ENCODE measurements at places on chromosomes 6 and 20.
A peak's percentile ranks its signal among the peaks of the same experiment; 100 is the strongest.

DNA sequence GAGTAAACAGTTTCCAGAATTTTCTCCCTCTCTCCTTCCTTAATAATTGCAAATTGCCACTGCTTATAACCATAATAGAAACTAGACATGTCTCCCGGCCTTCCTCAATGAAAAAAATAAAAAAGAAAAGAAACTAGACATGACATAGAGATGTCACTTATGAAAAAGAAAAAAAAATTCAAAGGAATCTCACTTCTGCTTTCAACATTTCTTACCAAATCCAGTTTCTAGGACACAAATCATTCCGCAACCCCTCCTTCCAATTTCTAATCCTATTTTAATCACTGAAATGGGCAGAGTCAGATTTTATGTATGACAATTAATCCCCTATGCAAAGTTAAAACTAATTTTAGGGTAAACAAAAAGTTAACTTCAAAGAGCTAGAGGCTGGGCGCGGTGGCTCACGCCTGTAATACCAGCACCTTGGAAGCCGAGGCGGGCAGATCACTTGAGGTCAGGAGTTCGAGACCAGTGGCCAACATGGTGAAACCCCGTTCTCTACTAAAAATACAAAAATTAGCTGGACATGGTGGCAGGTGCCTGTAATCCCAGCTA lies 40.1 kb upstream of the EEF1A1 start:
- no peak for DNase-seq

GRCh38 chr20:39960522-39961428 lies 728.3 kb downstream of the MAFB start:
- DNase-seq, result no peak

- no peak for DNase-seq
Measured at GRCh38 chr20:18390201-18390600, 76.6 kb downstream of the DZANK1 start.

- DNase-seq, result no peak
Measured at GRCh38 chr6:167272151-167272550, 19.0 kb upstream of the UNC93A start.

- peak; percentile 73 for DNase-seq
Measured at GRCh38 chr6:89298680-89299465, 16.2 kb downstream of the GABRR2 start.

- DNase-seq, result no peak
Measured at GRCh38 chr6:111576291-111576690, 29.4 kb downstream of the TRAF3IP2 start.

- no peak for DNase-seq
Measured at GRCh38 chr20:59771506-59772372, 161.7 kb downstream of the SYCP2 start.

- no peak for DNase-seq
Measured at GRCh38 chr6:9161731-9162130, 726.4 kb upstream of the SLC35B3 start.

DNA sequence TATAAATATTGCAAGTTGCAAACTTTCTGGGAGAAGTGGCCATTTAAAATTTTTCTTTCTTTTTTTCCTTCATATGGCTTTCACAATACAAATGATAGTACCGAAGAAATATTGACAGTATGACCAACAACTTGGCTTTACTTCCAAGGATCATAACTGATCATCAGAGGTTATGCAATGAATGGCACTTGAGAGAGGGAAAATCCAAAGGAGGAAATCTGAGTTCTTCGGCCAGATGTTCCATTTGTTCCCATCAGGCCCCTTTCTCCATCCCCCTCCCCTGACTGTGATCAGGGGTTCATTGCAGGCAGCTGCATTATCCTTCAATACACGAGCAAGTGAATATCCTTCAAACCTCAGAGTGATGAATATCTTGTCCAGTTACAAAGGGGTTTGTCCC lies 130.0 kb upstream of the UST start:
- DNase-seq, result no peak

DNA sequence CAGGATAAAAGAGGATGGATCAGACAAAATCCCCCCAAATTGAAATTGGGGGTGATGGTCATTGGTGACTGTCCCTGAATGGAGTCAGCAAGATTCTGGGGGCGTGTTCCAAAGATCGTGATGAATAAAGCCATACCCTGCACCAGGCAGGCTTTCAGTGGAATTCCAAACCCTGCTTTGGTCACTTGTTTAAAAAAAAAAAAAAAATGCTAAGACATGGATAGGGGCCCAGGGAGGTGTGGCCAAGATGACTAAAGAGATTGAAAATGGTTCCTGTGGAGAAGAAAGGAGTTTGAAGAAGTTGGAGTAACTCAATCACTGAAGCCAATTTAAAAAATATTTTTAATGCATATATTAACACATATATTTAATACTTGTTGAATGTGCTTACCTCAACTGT lies 161.4 kb upstream of the KCNG1 start:
- DNase-seq, result no peak

DNA sequence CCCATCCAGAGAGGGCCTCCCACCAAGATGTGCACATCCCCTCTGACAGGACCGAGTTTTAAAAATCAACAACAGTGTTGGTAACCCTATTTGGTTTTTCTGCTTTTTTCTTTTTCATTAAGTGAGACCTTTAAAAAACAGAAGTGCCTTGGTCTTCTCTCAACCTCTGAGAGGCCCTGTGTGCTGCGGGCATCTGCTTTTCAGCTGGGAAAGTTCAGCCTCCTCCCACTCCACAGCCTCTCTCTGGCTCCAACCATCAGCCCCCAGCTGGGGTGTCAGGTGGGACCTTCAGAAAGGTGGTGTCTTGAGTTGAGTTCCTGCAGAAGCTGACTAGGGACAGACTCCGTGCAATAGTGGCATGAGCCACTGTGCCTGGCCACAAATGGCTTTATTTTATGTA lies 64.6 kb upstream of the ZMYND8 start:
- no peak for DNase-seq

- no peak for DNase-seq
Measured at GRCh38 chr20:5766085-5766764, 16.0 kb downstream of the SHLD1 start.

- no peak for DNase-seq
Measured at GRCh38 chr6:2028457-2029038, 216.9 kb downstream of the GMDS start.

DNA sequence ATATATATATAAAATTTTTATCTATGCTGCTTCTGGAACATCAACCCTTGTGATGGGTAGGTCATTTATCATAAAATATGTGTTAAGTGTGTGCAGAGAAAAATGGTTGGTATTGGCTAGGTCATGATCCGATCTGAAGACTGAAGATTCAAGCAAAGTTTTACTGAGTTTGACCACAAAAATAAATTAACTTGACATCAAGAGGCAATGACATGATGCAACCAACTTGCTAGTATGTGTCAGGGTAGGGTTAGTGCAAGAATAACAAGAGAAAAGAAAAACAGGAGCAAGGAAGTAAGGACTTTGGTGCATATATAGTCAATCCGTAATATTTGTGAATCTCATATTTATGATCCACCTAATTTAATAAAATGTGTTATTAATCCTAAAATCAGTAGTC lies 1202.0 kb upstream of the ADGRB3 start:
- no peak for DNase-seq

DNA sequence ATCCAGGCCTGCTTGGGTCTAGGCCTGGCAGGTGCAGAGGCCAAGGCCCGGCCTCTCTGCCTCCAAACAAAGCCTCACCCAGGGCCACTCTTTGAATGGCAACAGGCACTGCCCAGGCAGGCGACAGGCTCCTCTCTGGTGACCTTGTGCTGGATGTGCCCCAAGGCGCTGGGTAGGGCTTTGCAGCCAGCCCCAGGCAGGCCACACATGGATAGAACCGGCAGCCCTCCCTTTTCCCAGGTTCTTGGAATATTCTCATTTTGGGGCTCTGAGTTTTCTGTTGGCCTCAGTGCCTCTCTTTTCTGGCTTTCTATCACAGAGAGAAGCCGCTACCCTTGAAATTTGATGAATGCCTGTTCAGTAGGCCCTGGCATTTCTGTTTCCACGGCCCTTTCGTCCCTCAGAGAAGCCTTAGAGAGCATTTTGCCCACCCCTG lies 18.9 kb downstream of the PKIG start:
- no peak for DNase-seq

DNA sequence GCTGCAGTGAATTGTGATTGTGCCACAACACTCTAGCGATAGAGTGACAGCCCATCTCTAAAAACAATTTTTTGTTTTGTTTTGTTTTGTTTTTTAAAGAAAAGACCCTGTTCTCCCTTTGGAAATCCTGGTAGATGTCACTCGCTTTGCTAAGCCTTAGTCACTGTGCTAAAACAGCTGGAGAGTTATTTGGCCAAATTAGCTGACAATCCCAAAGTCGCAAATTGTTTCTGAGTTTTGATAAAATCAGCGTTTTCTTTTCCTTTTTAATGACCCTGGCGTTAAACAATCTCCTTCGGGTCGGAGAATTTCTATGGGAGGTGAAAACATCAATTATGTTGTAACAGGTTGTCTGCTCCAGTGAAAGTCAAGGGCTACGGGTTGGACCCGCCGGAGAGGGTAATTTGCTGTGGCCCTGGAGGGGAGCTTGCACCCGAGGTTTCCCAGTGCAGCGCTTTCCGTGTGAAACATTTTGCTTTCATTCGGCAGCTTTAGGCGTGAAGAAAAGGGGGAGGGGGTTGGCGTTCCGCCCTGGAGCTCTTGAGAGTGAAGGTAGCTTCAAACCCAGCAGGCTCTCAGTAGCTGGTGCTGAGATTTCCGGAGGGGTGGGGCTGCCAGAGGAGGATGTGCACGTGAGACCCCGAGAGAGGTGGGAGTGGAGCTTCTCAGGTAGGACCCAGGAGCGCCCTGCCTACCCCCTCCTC lies 296.6 kb downstream of the PHACTR1 start:
- peak; percentile 19 for DNase-seq

GRCh38 chr20:19318610-19319009 lies 106.2 kb downstream of the SLC24A3 start:
- DNase-seq, result no peak

- no peak for DNase-seq
Measured at GRCh38 chr20:8421981-8422380, 289.9 kb downstream of the PLCB1 start.

- no peak for DNase-seq
Measured at GRCh38 chr20:41426976-41427375, 60.4 kb upstream of the EMILIN3 start.

GRCh38 chr20:39268981-39269461 lies 306.9 kb downstream of the DHX35 start:
- peak; percentile 73 for DNase-seq

GRCh38 chr6:62805431-62805830 lies 405.8 kb upstream of the FKBP1C start:
- no peak for DNase-seq

GRCh38 chr6:47440719-47441118 lies 36.9 kb upstream of the CD2AP start:
- DNase-seq, result no peak

DNA sequence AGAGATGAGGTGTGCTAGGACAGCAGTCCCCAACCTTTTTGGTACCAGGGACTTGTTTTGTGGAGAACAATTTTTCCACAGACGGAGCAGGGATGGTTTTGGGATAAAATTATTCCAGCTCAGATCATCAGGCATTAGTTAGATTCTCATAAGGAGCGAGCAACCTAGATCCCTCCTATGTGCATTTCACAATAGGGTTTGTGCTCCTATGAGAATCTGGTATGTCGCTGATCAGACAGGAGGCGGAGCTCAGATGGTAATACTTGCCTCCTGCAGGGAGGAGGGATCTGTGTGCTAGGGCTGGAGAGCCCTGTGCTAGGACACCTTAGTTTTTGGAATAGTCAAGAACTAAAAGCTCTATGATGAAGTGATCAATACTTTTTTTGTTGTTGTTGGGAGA lies 2.5 kb downstream of the SMIM13 start:
- DNase-seq, result peak; percentile 27

DNA sequence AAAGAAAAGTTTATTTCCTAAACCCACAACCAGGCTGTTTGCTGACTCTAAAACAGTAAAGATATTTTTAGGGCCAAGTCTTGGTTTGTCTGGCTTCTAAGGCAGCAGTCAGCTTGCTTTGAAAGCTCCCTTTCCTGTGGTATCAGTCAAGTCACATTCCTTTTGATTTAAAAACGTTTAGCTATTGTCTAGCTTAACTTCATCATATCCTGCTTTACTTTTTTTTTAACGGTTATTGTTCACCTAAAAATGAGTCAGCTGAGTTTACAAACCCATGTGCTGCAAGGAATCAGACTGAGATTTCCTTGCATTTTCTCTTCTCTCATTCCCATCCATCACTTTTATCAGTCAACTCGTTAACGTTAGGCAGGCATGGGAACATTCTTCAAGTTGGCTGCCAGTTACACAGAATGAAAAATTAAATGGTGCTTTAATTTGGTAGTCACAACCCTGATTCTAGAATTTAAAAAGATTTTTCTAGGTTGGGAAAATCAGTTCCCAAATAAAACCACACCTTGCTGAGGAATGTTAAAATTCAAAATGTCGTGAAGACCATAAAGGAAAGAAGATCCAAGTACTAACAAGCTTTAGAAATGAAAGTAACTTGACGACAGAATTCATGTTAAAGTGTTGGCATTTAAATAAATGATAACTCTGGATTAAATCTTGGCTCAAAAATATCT lies 45.9 kb downstream of the ELOVL5 start:
- DNase-seq, result no peak

GRCh38 chr20:46705378-46705729 lies 4.1 kb upstream of the SLC2A10 start:
- DNase-seq, result no peak

DNA sequence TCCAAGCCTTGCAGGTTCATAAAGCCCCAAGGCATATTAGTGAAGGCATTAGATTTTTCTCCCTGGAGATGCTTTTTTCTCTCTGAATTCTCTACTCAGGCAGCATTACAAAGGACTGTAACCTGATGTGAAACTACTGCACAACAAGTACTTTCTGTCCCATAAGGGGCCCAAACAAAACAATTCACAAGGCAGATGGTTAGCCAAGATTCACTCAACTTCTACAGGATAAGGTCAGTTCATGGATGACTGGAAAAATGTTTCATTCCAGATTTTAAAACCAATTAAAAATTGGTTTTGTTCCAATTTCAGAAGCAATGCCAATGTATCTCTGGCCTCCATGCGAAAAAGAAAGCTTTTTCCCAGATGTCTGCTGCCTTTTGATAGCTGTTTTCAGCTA lies 181.8 kb downstream of the KHDC1L start:
- DNase-seq, result no peak

DNA sequence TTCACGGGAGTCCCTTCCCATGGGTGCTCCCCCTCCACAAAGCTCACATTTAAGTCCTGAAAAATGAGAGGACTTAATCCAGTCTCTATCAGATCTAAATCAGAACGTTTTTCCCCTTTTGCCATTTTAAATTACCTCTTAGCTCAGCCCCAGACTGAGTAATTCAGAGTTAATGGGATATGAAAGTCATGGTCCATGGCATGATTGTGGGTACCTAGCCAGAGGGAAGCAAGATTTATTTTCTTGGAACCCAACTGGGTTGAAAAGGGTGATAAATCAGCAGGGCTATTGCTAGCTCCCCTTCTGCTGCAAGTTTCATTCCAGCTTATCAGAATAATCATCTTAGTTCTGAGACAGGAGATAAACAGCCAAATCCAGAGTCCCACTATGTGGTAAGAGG lies 320.2 kb upstream of the CHD6 start:
- no peak for DNase-seq

- no peak for DNase-seq
Measured at GRCh38 chr6:74941424-74941823, 264.4 kb downstream of the COL12A1 start.

GRCh38 chr6:93676581-93676980 lies 257.2 kb upstream of the EPHA7 start:
- no peak for DNase-seq
